ENCODE measurements at places on chromosomes 13 and 19.
A peak's percentile ranks its signal among the peaks of the same experiment; 100 is the strongest.

DNA sequence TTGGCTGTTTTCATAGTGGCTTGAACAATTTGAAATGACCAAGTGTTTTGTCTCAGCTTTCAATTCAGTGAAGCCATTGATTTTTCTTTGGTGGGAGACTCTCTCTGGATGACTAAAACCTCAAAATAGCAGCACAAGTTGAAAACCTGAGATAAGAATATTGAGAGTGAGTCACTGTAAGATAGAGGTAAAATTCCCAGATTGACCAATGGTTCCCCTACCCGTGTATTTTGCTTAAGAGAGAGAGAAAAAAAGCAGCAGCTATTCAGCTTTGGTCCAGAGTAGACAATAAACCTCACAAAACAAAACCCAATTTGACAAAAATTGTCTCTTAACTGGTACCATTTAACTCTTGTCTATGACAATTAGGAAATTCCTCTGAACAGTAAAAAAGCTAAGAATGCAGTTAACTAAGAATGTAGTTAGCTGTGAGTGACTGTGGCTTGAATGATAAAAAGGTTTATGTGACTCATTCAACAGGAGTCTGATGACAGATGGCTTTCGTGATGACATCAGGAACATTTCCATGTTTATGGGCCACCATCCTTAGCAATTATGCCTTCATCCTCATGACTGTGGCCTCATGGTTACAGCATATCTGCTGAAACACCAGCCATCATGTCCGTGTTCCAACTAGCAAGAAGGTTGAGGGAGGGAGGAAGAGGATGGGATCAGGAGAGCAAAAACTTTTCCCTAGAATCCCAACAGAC is 356.9 kb downstream of the NDFIP2 start:
- peak; percentile 20 for DNase-seq

DNA sequence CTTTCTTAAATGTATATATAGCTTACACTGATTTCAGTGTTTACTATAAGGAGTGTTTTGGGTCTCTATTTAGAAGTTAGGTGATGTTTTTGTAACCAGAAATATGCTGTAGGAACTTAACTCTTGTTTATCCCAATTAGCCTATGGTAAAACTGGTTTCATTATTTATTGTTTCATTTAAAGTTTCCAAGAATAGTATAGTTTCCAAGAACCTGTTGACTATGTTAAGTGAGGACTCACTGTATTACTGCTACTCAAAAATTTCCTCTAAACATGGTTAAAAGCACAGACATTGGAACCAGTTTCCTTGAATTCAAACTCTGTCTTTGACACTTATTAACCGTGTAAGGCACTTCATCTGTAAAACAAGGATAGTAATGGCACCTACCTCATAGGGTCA is 187.4 kb downstream of the RGCC start:
- DNase-seq: no peak

DNA sequence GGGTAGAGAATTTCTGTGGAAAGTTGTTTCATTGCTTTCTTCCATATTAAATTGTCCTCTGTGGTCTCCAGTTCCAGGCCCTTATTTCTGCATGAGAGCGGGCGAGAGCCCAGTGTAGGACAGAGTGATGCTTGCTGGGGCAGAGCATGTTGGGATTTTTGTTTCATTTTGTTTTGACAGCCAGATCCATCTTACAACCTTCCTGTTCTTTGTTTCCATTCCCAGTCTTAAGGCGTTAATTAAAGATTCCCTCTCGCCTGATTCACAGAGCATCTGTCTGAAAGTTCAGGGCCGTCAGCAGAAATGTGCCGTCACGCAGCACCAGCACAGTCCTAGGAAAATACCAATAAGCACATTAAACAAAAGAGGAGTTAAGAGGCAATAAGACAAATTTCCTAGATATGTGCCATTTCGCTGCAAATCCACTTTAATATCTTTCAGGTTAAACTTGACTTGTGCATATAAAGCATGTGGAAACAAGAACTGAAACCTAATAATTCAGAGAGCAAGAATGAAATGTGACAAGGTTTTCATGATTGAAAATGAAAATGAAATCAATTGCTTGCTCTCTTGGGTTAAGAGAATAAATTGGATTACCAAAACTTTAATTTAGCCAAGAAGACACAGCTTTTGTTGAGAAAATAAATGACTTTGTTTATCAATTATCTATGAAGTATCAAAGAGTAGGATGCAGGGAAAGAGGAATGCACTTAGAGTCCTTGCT is 210.7 kb upstream of the SLC10A2 start:
- no peak for DNase-seq

DNA sequence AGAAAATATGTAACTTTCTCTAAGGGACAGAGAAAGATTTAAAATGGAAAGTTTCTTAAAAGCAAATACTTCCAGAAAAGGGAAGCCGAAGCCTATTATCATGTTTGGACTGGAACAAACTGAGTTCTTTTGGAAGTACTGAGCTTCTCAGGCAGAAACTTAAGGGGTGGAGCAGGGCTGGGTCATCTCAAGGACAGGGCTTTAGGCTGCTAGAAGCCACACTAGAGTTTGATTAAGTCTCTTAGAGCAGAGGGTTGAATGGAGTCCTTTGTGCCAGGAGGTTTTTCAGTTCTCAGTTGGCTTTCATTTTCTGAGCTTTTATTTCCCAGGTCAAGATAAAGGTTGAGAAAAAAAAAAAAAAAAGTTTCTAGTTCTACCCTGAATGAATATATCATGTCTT is 432.7 kb downstream of the SLITRK5 start:
- DNase-seq: no peak

DNA sequence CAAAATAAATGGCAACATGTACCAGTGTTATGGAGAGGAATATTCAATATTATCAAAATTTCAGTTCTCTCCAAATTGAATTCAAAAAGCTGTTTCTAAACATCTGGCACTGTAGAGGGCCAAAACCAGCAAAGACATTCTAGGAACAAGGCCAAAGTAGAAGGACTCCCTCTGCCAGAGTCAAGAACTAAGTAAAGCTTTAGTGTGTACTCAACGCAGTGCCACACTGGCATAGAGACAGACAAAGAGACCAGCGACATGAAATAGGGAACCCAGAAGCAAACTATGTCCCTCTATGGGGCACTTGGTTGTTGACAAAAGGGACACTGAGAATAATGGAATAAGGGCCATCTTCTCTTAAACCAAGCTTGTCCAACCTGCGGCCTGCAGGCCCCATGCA is 15.6 kb downstream of the SCGB2B2 start:
- no peak for DNase-seq

DNA sequence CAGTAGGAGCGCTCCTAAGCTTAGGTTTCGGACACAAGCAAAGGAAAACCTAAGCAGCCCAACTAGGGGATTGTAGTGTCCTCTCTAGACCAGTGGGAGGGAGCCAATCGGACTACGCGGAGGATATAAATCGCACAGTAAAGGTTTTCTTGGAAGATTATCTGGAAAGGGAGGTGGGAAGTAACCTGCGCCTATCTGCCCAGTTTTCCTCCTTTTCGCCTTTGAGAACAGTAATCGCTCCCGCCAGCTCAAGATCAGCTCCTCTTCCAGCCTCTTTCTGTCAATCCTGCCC is 456 bp upstream of the RAB4B start:
- no peak for DNase-seq

- DNase-seq: no peak
Measured at GRCh38 chr13:41490371-41491015, 33.1 kb downstream of the RGCC start.

- peak; percentile 79 for DNase-seq
Measured at GRCh38 chr19:44050740-44051649, 841 bp upstream of the ZNF223 start.

DNA sequence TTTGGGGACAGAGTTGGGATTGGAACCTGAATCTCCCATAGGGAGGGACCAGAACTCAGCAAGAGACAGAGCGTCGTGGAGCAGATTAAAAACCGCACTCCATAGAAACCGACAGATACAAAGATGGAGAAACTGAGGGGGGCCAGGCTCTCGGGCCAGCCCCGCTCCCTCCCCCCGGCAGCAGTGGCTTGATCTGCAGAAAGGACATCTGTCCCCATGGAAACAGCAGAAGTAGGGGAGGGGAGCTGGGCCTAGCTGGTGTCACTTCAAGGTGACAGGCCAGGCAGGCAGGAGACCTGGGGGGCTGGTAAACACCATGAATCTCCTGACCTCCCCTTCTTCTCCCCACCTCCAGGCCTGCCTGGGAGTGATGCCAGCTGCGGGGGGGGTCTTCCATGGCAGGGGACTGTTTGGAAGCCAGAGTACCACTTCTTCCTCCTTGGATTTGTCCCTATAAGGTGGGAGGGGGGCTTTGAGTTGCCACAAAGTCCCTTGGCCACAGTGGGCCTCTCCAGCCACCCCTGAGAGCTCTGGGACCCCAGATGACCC is 10.9 kb downstream of the TMIGD2 start:
- DNase-seq: no peak

DNA sequence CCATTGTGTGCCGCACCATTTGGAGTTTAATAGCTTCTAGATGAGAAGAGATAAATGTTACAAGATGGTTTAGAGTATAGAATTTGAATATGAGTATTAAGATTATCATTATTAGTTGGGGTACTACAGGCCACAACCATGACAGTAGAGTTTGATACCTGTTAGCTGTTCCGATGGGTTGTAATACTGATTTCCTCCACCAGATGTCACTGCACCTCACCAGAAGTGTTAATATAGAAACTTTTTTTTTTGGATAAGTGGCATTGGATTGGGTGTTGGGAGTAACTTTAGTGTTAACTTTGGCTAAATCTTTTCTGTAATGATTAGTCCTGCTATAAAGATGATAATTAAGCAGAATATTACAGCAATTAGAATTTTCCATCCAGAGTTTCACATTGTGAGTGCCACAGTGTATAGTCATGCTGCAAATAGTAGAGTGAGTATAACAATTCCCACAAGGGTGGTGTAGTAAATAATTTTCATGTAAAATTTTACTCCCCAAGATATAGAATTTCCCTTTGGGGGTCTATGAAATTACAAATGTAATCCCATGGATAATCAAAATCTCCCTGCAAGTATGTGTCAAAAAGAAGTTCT is 56.3 kb downstream of the PSG3 start:
- DNase-seq: peak; percentile 41

DNA sequence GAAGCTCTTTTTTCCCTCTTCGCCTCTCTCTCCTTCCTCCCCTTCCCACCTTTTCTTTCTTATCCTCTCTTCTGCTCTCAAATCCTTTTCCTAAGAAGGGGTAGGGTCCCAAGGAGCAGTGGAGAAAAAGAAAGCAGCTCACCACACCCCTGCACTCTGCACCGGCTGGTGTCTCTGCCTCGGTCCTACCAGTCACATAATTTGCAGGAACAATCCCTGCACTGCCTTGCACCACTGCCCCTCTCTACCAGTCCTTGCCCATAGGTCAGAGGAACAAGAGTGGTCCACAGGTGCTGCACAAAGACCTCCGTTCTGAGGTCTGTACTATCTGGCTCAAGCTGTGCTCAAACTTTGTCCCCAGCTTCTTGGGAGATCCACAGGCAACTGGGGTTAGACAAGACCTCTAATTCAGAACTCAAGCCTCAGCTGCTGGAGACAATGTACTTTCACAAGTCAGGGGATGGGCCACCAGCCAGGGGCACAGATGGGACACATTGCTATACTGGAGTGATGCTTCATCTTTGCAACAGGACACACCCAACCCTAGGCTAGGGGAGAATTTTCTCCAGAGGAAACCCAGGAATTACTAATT is 125.4 kb upstream of the ZNF507 start:
- no peak for DNase-seq

DNA sequence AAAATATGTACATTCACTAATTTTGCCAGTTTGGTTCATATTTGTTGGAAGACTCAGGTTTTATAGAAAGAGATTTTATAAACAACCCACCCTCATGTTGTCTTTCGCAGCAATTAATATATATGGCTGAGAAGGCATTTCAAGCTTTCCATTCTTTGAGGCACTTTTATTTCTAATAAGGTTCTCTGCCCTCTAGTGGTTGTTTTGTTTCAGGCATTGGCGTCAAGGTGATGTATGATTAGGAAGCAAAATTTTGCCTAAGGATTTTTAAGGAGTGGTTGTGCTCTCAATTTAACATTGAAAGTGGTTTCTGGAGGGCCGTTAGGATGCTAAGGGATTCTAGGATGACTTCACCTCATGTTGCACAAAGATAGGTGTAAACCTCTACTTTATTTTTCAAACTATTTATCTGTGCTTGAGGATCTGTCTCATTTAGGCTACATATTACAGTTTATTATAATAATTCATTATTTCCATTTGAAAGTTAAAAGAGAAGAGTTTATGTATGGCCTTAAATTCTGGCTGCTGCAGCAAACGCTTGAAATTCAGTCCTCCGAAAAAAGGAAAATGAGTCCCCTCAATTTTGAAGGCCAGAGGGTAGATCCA is 35.9 kb downstream of the OXGR1 start:
- DNase-seq: peak; percentile 55

GRCh38 chr13:50629497-50629896 is 214.0 kb downstream of the DLEU7 start:
- no peak for DNase-seq

DNA sequence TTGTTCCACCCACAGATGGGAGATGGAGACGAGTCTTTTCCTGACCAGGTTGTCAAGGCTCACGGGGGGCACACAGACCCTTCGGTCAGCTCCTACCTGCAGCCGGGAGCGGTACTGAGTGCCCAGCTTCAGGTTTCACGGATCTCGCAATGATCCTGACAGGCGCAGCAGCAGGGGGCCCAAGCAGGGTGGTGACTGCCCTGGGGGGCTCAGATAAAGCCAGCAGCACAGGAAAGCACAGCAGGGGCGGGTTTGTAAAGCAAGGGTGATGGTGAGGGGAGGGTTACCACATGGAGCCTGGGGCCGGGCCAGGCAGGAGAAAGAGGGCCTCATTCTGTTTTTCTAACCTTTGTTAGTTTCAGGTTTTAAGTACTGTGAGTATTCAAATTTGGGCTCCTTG is 41.7 kb upstream of the ATP11A start:
- no peak for DNase-seq

DNA sequence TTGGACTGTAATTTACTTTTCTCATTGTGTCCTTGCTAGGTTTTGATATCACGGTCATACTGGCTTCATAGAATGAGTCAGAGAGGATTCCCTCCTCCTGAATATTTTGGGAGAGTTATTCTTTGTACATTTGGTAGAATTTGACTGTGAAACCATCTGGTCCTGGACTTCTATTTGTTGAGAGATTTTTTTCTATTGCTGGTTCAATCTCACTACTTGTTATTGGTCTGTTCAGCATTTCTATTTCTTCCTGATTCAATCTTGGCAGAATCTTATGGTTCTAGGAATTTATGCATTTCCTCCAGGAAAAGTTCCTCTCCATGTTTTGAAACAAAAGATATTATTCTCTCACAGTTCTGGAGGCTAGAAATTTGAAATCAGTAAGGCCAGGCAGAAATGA is 4.9 kb upstream of the CD33 start:
- no peak for DNase-seq

GRCh38 chr13:111165241-111166010 is 50.3 kb downstream of the ARHGEF7 start:
- DNase-seq: no peak

- no peak for DNase-seq
Measured at GRCh38 chr13:25171517-25172302, at the start of gene AMER2. AMER2 (minus strand) TSS chr13:25172288; CDS start chr13:25171619, 669 bp downstream.

GRCh38 chr19:28437390-28438346 is 775.3 kb downstream of the UQCRFS1 start:
- DNase-seq: peak; percentile 0

DNA sequence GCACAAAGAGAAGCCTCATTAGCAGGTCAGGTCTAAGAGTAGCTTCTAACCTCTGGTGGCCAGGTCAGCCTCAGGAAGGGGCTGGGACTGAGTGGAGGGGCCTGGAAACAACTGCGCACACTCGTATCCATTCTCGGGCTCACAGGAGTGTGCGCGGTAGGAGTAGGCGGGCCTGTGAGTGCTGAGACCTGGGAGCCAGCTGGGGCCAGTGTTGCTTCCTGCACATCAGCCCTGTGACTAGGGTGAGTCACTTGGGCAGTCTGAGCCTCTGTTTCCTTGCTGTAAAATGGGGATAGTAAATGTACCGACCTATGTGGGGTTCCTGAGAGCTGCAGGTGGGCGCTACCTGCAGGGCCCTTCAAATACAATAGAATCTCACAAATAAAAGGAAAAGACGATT is 26.9 kb downstream of the SIN3B start:
- no peak for DNase-seq
